ENCODE measurements at places on chromosomes 5 and 9.

GRCh38 chr5:110908848-110909247, 162.7 kb upstream of the TSLP start:
- no peak for DNase-seq

DNA sequence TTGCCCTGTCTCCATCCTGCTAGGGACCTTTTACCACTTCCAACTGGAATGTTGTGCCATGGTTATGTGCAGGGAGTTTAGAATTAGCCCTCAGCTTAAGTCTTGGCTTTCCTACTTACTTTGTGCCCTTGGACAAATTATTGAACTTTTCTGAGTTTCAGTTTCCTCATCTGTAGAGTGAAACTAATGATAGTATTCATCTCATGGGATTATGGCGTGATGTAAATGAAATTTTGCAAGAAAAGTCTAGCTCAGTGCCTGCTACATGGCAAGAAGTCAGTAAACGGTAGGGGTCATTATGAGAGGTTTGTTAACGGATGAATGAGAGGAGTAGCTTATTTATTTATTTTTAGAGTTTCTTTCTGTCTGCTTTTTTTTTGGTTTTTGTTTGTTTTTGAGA, 1.8 kb downstream of the MVB12B start:
- no peak for DNase-seq

- DNase-seq = peak; percentile 44
Observed at GRCh38 chr5:126656401-126657007, 55.8 kb downstream of the PHAX start.

- no peak for DNase-seq
Observed at GRCh38 chr5:7902666-7903625, 34.0 kb downstream of the MTRR start.

DNA sequence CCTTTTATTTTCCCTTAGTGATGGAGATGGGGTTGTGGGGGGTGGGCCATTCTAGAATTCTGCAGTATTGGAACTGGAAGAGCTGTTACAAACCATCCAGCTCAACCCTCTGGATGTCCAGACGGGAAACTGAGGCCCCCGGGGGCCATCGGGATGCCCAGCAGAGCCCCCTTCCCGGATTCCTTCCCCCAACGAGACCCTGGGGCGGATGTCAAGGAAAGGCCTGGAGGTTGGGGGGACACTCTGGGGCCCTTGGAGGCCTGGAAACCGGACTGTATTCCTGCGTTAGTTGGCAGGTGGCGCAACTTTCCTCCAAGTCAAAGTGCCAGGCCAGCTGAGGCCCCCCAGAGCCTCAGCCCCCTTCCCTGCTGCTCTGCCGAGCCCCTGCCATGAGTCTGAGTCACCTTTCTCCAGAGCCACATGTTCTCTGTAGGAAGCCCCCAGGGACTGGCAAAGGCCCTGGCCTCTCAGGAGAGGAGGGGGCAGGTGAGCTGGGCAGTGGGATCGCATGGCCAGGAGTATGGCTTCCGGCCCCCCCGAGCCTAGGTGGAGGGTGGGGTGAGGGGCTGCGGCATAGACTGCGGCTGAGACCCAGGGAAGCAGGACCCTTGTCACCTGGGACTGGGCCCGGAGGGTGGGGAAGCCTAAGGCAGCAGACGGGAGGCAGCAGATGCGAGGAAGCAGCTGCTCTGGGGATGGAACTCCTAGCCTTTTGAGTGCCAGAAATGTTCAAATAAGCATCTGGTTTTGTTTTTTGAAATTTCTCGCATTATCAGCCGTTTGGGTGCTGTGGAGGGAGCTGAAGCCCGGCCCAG, 17.8 kb upstream of the FIBCD1 start:
- DNase-seq = no peak

Measured in NCI-H1417 (cell line).